Chondrocyte (in vitro differentiated cells): ENCODE measurements at places on chromosomes 3 and 15. TPM values are rescaled to one million over a fixed set of nuclear protein-coding genes. Genes with fewer than 3 reads are reported as not detected.

DNA sequence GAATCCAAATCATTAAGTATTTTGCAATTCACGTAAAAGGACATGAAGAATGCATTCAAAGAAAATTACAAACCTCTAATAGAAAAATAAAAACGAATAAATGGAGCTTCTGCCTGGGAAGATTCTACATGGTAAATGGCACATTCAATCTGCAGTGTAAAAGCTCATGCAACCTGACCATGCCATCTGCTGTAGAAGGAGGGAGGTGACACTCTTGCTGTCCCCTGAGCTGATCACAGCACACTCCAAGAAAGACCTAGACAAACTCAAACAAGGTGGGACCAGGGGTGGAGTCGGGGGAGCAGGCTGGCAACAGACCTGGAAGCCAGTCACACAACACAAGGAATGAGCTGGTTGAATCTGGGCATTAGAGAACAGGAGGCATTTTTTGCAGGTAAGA is 101.8 kb downstream of the BDH1 start:
- DNase-seq = no peak

The WNT7A gene
- total RNA-seq = not detected in 3 replicates

DNA sequence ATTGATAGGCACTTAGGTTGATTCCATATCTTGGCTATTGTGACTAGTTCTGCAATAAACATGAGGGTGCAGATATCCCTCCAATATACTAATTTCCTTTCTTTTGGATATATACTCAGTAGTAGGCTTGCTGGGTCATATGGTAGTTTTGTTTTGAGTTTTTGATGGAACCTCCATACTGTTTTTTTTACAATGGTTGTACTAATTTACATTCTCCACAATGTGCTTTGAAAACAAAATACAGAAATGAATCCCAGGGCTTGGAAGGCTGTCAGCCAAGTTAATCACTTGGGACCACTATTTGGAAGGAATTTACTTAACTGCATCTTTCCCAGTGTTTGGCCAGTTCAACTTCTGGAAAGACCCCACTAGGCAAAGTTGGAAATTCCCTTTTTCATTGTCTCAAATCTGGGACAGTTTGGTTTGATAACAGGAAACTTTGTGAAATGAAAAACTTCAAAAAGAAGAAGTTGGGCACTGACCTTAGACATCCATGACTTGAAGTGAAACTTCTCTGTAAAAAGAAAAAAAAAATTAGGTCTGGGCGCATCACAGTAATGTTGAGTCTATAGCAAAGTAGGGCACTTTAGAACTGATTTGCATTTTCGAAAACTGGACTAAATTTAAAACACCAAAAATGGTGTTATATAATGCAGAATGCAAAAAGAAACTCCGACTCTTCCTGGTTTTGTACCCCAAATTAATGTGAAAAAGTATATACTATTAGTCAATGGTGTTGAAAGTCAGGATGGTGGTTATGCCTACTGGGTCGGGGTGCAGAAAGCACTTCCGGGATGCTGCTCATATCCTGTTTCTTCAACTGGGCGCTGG is 6.0 kb downstream of the CTSH start:
- no peak for DNase-seq

- DNase-seq = no peak
These were observed 377.9 kb downstream of the GAP43 start for GRCh38 chr3:116001151-116001621.

DNA sequence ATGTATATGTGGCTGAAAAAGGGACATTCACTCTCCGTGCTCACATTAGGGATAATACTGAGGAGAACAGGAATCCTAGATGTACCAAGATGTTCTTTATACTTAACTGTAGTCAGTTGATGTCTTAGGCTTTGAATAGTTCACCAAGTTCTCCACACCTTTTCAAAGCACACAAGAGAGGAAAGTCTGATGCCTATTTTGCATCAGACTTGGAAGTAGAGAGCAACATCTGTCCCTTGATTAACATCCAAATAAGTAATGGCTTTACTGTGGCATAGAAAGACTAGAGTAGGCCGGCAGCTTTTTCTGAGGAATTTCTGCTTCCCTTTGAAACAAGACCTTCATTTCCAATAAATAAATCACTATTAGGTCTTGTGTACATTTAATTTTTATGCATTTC is 34.0 kb downstream of the PIGB start:
- no peak for DNase-seq

GRCh38 chr3:67531181-67532101 is 123.0 kb downstream of the SUCLG2 start:
- DNase-seq = no peak

The HYKK gene
- total RNA-seq = 2.7 to 5.9 TPM (median 3.6 TPM) in 3 replicates

The OR5K2 gene
- not detected in 3 replicates for total RNA-seq

GRCh38 chr3:54026543-54026942 is 95.8 kb upstream of the CACNA2D3 start:
- no peak for DNase-seq

GRCh38 chr3:166125179-166125578 is 288.0 kb upstream of the BCHE start:
- DNase-seq = no peak

DNA sequence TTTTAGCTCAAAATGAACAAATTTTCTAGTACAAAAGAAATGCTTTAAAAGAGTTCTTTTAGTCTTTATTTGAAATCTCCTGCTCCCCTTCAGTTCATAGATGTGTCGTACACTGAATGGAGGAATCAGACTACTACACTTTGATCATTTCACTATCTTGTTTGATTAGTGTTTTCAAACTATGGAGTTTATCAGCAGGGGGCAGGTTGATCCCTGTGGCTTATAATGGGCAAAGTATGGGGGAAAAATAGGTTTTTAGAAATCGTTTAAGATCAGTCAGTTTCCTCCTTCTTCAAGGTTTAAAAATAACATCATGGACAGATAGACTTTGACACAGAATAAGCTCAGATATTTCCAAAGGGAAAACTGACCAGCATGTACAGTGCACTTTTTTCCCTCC is 701.7 kb downstream of the CADM2 start:
- no peak for DNase-seq

The SUSD5 gene
- total RNA-seq = 38.5 to 55.6 TPM (median 51.8 TPM) in 3 replicates

DNA sequence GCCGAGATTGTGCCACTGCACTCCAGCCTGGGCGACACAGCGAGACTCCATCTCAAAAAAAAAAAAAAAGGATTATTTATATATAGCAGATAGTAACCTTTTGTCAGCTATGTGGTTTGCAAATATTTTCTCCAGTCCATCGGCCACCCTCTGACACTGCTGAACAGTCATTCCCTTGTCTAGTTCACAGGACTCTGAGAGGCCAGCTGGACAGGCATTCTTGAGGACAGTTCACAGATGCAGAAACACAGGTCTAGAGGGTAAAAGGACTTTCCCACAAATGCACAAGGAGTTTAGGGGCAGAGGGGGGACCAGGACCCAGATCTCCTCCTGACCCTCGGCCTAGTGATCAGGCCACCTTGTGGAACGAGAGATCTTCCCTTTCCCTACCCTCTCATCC is 7.5 kb upstream of the TMEM40 start:
- no peak for DNase-seq

The PPM1L gene
- 3.3 to 9.6 TPM (median 8.5 TPM) in 3 replicates for total RNA-seq

DNA sequence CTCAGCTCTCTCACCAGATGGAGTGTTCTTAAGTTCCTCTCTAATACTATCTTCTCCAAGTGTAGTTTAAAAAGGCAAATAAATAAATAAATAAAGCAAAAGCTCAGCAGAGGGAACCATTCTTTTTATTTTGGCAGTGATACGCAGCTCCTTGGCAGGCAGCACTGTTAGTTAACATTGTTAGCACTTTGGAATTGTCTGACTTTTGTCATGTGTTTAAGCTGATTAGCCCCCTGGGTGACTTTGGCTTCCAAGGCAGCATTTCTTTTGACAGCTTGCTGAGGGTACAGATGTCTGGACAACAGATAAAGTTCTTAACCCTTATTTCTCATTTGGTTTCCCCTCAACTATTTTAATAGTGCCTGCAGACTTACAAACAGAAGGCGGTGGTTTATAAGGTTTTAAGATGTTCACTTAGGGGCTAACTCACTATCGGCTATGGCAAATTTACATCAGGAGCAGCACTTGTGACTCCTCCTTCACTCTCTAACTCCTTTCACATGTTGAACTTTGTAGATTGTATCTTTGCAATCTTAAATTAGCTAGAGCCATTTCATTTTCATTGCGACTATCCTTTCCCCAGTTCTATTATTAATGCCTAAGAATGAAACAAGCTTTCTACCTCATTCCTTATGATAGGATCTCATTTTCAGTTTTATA is 213.4 kb downstream of the ZBBX start:
- no peak for DNase-seq

- DNase-seq = no peak
These were observed 17.2 kb downstream of the ATRIP start for GRCh38 chr3:48463703-48464102.

The LACTB gene
- 19.4 to 22.4 TPM (median 20.7 TPM) in 3 replicates for total RNA-seq

The C2CD4B gene
- 0.17 TPM in 1 of 3 replicates, not detected in the others for total RNA-seq

DNA sequence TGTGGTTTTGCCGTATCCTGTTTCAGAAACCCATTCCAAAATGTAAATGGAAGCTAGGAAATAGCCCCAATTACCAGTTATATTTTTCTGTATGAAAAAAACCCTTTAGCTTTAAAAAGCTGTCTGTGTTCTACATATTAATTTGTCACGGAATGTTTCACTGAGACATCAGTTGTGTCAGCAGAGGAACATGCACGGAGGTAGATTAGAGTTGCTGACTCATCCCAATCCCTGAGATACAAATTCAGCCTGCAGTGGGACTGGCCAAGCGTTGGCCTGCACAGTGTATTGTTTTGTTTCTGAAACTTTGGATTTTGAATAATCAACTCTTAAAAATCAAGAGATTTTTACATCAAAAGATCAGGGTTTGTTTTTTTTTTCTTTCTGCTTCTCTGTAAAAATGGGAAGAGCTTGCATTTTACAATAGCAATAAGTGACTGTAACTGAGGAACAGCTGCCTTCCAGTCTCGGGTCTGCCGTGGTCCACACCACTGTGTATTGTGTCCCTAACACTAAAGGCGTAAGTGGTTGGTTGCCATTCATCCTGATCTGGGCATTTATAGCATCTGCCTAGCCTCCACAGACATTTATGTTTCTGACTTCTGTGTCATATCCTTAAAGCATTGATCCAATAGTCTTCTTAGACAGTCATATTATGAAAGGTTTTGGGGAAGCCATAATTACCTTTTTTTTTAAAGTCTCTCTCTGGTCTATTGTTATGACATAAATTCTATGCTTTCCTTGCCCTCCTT is 218.1 kb downstream of the ADAMTSL3 start:
- DNase-seq = no peak

The SLC28A1 gene
- not detected in 3 replicates for total RNA-seq

The SNX22 gene
- total RNA-seq = 0.15 to 0.28 TPM (median 0.27 TPM) in 3 replicates

The SAXO2 gene
- total RNA-seq = 0.90 to 5.1 TPM (median 1.0 TPM) in 3 replicates

DNA sequence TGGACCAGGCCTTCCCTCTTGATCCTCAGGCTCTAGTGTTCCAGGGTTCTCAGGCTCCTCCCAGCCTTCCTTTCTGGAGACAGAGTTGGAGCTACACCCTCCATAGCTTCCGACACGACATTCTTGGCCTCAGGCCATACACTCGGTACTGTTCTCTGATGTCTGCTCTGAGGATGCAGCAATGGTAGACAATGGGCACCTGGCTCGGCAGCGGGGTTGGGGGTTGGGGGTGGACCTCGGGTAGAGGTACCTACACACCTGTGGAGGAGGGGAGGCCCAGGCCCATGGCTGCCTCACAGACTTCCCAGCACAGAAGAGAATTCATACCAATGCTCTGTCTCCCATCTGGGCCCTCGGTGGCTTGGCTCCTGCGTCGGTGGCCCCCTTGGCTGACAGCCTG is 21.4 kb downstream of the CCDC13 start:
- no peak for DNase-seq

The ARHGAP11A gene
- 14.5 to 16.3 TPM (median 14.7 TPM) in 3 replicates for total RNA-seq

DNA sequence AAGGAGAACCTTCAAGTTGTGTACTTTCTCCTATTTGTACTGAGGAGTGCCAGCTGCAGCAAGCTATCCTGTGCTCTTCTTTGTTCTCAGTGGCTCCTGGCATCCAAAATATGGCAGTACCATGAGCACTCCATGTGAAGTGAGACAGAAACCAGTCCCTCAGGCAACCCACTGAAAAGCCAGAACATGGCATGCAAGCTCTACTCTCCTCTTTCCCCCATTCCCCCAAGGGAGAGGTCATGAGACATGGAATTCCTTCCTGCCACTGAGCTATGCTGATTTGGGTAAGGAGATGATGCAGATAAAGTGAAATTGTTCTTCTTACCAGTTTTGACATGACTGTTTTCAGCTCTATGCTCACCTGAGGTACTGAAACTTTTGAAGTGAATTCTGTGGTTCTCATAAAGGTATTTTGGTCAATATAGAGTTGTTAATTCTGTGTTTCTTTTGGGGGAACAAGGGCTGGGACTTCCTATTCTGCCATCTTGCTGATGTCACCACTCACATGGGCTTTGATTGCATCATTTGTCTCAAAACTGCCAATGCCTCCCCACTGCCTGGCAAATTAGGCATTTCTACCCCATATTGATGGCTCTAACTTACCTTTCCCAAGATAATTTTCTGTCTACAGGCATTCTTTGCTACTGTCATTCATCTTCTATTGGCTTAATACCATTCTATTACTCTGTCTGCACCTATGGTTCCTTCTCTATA is 22.8 kb upstream of the CEP152 start:
- no peak for DNase-seq

DNA sequence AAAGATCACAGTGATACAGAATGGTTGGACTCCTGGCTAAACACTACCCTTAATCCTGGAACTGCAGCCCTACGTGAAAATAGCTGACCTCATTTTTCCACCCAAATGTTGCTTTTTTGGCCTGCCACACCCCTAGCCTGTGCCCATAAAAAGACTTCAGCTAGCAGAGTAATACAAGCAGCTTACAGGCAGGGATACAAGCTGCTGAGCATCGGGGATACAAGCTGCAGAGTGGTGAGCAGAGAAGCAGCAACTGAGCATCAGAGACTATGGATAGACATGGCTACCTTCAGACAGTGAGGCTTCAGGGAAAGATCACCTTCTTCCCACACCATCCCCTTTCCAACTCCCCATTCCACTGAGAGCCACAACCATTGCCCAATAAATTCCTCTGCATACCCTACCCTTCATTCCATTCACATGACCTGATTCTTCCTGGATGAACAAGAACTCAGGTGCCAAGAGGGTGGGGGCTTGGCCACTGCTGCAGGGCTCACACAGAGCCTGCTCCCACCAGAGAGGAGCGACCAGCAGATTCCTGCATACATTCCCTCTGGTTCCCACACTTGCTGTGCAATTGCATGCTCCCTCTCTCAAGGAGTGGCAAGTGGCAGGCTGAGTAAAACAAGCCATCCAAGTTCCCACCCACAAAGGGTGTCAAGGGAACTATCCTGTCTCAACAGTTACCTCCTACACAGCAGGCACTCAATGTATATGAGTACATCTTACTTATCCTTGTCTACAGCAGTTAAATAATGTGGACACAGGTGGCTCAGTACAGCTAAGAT is 217.5 kb downstream of the ALCAM start:
- DNase-seq = no peak
